ENCODE measurements at places on chromosomes 16 and 17.

GRCh38 chr16:4034963-4035362, 81.3 kb downstream of the ADCY9 start:
- no peak for DNase-seq

GRCh38 chr16:27232061-27232900, 29.0 kb downstream of the KDM8 start:
- DNase-seq = no peak

DNA sequence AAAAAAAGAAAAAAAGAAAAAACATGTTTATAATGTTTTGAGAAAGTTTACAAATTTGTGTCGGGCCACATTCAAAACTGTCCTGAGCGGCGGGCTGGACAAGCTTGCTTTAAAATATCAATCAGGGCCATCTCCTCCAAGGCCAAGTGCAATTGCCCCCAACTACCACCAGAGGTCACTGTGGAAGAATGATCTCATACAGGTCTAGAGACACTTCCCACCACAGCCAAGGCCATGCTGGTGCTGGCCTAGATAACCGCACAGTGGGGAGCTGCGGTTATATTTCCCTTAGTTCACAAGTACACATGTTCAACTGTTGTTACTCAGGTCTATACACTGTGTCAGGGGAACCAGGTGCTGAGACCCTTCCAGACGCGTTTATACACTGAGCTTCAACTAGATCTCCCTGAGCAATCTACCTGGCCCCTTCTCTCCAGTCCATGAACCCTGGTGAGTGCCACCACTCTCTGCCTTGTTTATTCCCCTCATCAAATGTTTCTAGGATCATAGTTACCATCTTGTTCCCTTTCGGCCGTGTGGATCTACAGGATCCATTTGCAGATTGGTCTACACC, 83.8 kb upstream of the CCL2 start:
- peak; percentile 70 for DNase-seq

- DNase-seq = no peak
Observed at GRCh38 chr17:15659663-15660062, 24.4 kb downstream of the TRIM16 start.

- peak; percentile 7 for DNase-seq
Observed at GRCh38 chr16:55543472-55543871, 23.0 kb upstream of the CAPNS2 start.

- DNase-seq = no peak
Observed at GRCh38 chr16:23334950-23335349, 32.8 kb downstream of the SCNN1B start.

DNA sequence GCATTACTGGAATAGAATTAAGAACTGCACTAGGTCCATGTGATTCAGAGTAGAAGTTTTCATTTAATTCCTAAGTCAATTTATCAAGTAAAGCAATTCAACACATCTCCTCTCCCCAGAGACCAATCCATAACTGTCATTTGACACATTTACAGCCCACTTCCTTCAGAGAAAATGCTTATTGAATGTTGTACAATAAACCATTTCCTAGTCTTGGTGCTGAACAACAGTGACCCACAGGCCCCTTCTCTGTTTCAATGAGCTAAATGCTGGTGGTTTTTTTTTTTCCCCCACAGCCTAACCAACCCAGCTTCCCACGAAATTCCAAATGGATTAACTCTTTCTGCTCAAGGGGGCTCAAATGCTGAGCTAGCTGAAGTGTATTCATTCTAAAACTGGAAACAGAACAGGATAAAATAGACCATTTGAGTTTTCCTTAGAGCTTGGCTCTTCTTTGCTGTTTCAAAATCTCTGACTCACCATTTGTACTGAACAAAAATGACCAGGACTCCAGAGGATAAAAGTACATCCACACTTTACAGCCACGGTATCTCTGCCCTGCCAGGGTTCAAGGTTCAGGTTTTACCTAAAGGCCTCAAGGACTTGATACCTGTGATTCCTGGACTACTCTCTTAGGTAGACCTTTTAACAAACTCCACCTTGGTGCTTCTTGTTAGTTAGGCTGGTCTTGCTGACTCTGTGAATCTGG, 62.3 kb downstream of the TMEM100 start:
- peak; percentile 25 for DNase-seq

Measured in COLO829 (cell line).